Ascending aorta (tissue), 2 donors: ENCODE measurements at places on chromosomes 7 and 10. TPM values are rescaled to one million over a fixed set of nuclear protein-coding genes. Genes with fewer than 3 reads are reported as not detected.

CHST15 gene
- 20.4 TPM for total RNA-seq

NKX2-3 gene
- total RNA-seq = not detected

- H3K27me3 ChIP-seq = no peaks in the 10 kb centered on the region
- H3K4me3 ChIP-seq = no peak overlapping the region
- no peak overlapping the region for H3K27ac ChIP-seq
Observed at GRCh38 chr10:72175149-72175548, 40.7 kb upstream of the ANAPC16 start.

DNA sequence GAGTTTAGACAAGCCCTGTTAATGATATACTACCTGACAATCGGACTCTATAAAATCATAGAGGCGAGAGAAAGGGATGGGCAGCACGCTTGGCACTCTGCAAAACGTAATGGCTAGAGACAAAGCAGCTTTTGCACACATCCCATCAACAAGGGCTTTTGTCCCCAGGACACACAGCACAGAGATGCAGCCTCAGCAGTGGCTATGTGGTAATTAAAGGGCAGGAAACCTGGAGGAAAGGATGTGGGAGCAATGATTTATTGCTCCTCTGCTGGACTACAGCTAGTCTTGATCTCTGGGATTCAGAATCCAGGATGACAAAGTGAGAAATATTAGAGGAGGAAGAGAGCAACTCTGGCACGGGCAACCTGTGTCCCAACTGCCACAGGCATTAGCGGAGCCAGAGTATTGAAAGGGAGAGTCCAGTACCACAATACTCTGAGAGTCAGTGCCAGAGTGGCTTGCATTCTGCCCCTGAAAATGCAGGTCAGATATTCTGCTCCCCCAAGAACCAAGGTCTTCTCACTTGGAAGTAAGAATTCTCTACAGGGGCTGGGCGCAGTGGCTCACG lies 96.5 kb downstream of the ARMH3 start:
- no peaks in the 10 kb centered on the region for H3K27me3 ChIP-seq
- no peaks in the 10 kb centered on the region for H3K4me1 ChIP-seq
- H3K36me3 ChIP-seq = peaks cover 18% of the 10 kb centered on the region
- H3K4me3 ChIP-seq = no peak overlapping the region
- H3K27ac ChIP-seq = no peak overlapping the region

MYO1G gene
- total RNA-seq = 5.9 TPM

- no peak overlapping the region for H3K27ac ChIP-seq
- DNase-seq = no peak
- H3K27me3 ChIP-seq = peaks cover 60% of the 10 kb centered on the region
- no peak overlapping the region for H3K4me3 ChIP-seq
Observed at GRCh38 chr7:101166909-101167644, 1.7 kb upstream of the VGF start.

DNA sequence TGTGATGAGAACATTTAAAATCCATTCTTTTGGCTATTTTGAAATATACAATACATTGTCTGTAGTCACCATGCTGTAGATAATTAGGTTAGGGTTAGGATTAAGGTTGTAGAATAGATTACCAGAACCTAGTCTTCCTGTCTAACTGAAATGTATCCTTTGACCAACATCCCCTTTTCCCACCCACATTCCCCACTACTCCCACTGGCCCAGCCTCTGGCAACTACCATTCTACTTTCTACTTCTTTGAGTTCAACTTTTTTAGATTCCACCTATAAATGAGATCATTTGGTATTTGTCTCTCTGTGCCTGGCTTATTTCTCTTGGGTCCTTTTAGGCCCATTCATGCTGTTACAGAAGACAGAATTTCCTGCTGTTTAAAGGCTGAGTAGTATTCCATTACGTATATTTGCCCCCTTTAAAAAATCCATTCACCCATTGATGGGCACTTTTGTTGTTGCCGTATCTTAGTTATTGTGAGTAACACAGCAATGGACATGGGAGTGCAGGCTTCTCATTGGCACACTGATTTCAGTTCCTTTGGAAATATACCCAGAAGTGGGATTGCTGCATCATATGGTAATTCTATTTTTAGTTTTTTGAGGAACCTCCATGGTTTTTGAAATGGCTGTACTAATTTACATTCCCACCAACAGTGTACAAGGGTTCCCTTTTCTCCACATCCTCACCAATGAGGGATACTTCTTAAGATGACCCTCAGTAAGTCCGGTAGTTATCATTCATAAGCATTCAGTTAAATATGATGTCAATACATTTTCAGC lies 104.0 kb downstream of the RALA start:
- H3K27me3 ChIP-seq = no peaks in the 10 kb centered on the region
- H3K4me1 ChIP-seq = no peaks in the 10 kb centered on the region
- H3K36me3 ChIP-seq = no peaks in the 10 kb centered on the region
